ENCODE measurements at places on chromosomes 5 and 9.

DNA sequence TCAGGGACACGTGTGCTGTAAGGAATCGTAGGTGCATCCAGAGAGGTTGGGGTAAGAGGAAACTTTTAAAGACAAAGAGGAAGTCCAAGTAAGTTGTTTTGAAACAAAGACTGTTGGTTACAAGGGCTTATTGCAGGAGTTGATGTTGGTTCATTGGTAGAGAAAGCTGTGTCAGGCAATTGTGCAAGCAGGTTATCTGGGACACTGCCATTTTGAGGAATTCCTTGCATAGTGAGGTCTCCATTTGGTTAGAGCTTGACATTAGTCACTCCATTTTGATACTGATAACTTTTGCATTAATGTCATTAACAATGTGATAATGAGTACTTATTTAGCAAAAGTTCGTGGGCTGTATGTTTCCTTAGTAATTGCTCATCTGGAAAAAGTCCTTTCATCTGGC, 24.9 kb downstream of the CNOT6 start:
- no peak for DNase-seq

DNA sequence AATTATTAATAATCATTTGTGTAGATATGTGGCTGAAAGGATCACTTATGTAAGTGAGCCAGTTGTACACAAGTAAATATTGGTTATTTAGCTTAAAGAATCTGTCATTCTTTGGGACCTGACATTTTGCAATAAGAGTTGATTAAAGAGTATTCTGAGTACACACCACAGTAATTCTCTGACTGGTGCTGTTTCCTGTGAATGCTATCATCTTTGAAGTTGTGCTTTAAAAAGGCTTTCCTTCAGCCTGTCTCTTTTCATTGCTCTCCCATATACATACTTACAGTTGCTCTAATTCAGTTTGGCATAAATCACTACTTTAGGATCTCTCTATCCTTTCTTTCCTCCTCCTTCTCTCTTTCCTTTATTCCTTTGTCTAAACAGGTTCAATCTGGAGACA, 8.7 kb upstream of the CSNK1G3 start:
- no peak for DNase-seq

- DNase-seq = no peak
Observed at GRCh38 chr5:14200312-14200990, 57.3 kb downstream of the TRIO start.

GRCh38 chr9:35517131-35517530, 27.2 kb downstream of the RUSC2 start:
- DNase-seq = no peak

DNA sequence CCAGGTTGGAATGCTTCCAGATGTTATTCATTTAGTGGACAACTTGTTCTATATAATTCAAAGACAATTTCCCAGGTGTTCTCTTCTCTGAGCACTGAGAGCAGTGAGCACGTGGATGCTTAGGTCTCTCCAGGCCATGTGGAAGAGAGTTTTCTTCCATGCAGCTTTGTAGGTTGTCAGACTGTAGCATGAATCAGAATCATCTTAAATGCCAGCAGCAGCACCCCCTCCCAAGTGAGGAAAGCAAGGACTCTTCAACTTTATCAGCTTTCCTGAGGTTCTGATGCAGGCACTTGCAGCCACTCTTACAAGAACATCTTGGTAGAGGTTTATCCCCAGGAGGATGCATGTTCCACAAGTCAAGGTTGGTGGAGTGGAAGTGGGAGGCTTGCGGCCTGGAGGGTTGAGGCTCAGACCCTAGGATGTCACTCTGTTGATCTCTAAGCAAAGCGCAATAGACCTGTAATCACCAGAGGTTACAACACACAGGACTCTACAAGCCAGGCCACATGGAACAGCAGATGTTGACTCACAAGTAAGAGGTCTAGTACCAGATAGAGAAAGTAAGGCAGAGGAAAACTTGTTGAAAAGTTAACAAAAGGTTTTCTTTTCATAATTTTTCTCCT, 47.7 kb downstream of the UGCG start:
- no peak for DNase-seq

DNA sequence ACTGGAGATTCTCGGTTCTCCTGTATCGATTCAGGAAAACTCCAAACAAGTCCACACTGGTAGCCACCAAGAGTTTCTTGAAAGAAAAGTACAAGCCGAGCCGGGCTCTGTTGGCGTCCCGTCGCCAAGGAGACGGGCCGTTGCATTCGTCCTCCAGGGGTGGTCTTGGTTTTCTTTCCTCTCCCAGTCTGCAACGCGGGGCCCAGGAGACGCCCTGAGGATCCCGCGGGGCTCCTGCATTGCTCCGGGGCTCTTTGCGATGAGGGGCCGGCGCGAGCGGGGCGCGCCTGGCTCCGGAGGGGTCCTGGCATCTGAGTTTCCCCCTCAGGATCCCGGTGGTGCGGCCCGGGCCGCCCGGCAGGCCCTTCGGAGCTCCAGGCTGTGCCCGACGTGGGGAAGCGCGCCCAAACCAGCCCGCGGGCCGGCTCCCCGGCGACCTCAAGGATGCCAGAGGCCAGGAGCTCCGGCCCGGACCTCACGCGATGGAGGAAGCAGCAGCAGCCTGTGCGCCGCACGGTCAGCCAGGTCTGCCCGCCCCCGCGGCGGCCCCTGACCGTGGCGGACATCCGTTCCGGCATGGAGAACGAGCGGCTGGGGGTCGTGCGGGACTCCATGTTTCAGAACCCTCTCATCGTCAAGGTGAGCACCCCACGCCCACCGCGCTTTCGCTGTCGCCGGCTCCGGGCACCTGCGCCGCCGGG, at the start of gene CFAP77:
TSS of gene CFAP77 (plus strand) at position 384 of the 701 bp plus-strand sequence. CDS start at position 445, 61 bp downstream.
- peak; percentile 27 for DNase-seq
